ENCODE measurements at places on chromosomes 4 and X.

DNA sequence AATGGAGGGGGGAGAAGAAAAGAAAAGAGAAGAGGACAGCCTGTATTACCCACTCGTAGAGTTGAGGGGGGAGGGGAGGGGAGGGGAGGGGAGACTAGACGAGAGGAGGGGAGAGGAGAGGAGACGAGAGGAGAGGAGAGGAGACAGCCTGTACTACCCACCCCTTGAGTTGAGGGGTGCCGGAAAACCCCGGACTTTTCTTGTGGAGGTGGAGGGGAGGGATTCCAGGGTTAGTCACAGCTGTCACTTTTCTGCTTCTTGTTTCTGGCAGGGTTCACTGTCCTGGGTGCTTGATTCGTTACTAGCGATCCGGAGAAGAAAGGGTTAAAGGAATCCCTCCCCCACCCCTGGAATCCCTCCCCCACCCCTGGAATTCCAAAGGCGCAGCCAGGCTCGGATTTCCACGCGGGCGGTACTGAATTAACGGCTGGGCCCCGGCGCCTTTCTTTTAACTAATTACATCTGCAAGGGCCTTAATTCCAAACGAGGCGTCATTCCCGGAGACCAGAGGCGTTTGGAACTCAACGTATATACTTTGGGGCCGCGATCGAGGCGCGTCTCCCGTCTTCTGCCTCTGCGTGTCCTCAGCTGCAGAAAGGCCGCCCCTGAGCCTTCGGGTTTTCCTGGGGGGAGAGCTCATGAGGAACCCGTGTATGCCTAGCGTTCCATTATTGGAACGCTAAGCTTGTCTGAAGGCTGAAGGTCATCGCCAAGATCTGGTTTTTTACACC, 20.1 kb upstream of the CSF2RA start:
- no peak for DNase-seq

GRCh38 chr4:154732669-154733068, 11.1 kb upstream of the LRAT start:
- no peak for DNase-seq

- DNase-seq: no peak
Observed at GRCh38 chr4:82802911-82803310, 4.3 kb upstream of the SCD5 start.

DNA sequence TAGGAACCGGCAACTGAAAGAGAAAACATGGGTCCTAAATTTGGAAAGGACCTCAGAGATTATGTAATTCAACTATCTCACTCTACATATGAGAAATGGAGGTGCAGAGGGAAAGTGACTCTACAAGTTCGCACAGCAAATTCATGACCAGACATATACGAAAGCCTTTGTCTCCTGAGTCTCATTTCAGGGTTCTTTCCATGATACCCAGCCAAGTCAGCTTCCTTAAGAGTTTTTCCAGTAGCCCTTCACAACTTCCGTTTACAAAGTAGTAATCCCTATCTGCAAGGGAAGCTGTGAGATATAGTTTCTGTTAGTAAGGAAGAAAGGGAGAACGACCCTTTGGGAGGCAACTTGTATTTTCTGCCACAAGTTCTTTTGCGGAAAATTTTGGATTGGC, 110.6 kb downstream of the TEX13A start:
- DNase-seq: no peak

- no peak for DNase-seq
Observed at GRCh38 chr4:70277121-70277520, 34.7 kb downstream of the CSN3 start.

DNA sequence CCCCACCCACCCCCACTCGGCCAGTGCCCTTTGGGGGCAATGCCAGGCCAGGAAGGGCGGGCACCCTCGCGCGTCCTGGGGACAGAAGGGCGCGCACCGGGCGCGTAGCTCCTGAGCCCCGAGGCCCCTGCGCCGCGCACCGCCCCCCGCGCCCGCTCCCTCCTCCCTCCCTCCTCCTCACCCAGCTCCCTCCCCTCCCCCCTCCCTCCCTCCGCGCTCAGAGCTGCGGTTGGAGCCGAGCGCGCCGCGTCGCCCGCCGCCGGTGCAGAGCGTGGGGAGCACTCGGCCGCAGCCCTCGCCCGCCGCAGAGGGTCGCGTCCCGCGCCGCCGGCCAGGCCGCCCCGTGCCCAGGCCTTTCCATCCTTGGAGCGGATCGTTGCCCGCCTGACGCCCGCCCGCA, at the start of gene ATP2B3:
ATP2B3 (plus strand) TSS at position 220 of the 400 bp plus-strand sequence. CDS start 18,606 bp downstream, outside the sequence.
- no peak for DNase-seq

- no peak for DNase-seq
Observed at GRCh38 chrX:67289055-67289499, 254.7 kb upstream of the AR start.

DNA sequence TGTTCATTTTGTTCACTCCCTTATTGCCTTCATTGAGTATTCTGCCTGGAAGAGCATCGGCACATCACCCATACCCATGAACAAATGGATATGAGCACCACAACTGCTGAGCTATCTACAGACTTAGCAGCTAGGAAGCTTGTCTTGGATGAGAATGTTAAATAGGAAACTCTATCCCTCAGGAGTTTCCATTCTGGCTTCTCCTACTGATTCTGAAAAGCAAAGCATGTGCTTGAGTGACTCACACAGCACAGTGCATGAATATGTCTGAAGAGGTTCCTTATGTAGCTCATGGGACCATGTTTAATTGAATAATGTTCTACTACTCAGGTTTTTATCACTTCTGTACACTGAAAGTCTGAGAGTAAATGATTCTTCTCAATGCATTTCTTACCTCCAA, 57.3 kb upstream of the MXRA5 start:
- no peak for DNase-seq

DNA sequence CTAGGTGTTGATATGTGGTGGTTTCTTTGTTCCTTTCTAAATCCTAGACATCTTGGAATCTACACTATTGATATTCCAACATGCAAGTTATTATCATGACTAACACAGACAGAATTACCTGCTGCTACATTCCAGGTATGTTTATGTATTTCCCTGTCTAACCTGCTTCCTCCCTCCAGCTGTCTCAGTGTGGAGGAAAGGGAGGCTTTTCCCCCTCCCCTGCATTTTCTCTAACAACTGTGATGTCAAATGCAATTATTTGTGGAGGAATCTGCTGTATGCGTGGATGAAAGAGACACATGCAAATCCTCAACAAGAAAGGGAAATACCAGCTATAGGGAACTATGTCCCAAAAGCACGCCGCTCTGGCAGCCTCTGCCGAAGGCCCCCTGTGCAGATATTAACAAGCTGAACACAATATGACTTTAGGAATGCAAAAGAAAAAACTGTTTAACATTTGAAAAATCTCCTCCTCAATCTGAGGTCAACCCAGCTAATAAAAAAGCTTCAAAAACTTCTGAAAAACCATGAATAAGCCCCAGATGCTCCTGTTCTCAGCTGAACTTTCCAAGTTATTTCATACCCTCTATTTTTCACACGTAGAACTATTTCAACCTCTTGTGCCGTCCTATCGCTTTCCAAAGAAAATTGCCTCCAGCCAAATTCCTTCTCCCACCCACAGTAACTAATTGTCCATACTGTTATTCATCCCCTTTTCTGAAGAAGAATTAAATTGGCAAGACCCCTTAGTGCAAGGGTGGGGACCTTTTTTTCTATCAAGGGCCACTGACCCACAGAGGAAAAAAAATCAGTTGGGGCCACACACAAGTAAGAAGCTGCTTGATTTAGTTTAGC, 225.1 kb upstream of the GPC4 start:
- DNase-seq: no peak

GRCh38 chr4:143713955-143714625, 13.6 kb upstream of the FREM3 start:
- DNase-seq: no peak

DNA sequence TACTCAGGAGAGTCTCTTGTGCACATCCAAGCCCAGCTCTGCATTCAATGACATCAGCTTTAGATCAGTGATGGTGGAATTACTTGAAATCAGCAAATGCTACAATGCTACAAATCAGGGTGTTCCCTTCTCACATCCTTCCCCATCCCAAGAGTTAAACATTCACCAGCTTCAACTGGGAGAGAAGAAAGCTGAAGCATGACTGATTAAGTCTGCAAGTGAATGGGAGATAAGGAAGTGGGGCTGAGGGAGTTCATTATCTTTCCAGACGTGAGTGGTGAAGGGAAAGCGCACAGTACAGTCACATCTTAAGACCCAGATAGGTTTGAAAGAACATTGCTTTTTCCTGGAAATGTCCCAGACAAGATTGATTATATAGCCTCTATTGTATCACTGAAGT, 26.2 kb upstream of the MAP9 start:
- DNase-seq: no peak

- no peak for DNase-seq
Observed at GRCh38 chr4:12118651-12119213, 690.0 kb upstream of the HS3ST1 start.

DNA sequence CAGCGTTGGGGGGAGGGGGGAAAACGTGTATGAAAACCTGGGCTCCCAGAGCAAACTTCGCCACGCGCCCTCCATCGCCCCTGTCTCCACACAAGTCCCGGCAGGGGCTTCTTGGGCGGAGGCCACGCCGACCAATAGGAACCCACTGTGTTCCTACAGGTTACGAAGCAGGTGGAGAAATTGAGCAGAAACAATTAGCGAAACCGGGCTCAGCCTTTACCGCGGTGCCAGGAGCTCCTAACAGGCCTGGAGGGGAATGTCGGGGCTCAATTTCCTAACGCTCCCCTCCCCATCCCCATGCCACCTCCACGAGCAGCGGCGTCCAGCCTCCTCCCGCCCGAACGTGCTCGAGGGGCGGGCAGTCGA, 589 bp upstream of the KIT start:
- no peak for DNase-seq

DNA sequence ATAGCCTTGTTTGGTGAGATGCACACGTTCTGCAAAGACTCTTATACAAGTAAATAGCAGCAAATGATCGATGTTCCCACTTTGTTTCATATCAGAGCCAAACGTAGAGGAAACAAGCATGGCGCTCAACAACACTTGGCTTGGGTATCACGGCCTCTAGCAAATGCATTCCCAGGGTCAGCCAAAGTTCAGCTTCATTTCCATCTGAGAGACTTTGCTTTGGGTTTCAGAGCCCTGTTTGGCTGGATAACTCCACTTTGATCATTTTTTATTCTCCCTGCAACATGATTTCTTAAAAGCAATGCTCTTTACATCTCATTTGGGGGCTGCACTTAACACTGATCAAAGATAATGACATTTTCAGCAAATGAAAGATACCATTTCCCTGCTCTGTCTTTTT, 199.2 kb upstream of the FAM9B start:
- DNase-seq: no peak

GRCh38 chr4:124321364-124321763, 391.2 kb downstream of the ANKRD50 start:
- DNase-seq: no peak

GRCh38 chrX:136386826-136387225, 86.1 kb downstream of the ADGRG4 start:
- DNase-seq: no peak

DNA sequence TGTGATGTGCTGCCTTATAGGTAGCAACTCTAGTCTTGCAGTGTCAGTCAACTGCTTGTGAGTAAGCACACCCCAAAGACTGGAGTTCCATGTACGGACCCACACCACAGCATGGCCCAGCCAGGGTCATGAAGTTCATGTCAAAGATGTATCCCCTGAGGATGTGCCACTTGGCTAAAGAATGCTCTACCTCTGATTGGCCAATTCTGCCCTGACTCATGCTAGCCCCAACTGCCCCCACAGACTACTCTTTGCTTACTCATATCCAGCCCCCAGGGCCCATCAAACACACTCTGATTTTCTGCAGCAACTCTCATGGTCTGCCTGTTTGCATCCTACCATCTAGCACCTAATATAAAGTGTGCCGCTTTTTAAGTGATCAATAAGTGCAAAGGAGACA, 62.5 kb downstream of the CHRDL1 start:
- DNase-seq: no peak

DNA sequence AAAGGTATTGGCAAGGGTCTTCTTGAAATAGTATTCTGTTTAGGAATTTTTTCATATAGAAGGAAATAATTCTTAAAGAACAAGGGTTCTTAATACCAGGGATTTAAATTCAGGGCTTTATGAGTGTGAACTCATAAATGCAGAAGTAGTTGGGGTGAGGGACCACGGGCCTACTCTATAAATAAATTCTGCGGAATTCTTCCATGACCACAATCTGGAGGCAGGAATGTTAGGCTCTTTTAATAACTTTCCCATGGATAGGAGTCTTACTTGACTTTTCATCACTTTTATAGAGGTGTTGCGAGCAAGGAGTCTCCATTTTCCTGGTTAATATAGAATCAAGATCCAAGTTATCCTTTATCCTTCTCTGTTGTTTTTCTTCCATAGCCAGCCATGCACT, 76.7 kb upstream of the SLC4A4 start:
- no peak for DNase-seq

DNA sequence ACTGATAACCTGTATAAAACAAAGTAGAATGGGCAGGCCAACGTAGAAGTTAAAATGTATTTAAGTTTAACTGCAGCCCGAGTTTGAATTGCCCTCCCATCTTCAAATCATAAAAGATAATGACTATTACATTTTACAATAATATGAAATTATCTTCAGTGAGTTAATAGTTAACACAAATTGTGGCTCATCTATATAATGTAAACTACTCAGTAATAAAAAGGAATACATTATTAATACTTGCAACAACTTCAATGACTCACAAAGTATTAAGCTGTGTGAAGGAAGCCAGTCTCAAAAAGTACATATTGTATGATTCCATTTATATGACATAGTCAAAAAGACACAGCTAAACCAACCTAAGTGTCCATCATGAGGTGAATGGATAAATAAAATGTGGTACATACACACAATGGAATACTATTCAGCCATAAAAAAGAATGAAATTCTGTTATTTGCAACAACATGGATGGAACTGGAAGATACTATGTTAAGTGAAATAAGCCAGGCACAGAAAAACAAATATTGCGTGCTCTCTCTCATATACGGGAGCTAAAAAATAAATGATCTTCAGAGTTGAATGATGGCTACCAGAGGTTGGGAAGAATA, 7.8 kb downstream of the PLRG1 start:
- no peak for DNase-seq

DNA sequence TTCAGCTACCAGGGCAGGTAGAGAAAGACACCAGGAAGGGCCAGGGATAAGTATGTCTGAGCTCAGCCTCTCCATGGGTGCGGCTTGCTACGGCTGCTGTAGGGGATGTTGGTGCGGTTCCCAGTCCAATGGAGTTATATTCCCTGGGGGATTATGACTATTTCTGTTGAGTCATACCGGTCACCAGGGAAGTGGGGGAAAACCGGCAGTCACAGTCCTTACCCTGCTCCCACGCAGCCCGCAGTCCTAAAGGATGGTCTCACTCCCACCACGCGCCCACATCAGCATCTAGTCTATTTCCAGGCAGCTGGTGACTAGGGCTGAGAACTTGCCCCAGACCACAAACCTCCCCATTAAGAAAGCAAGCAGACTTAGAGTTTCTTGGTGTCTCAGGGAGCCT, 191.6 kb downstream of the VEGFC start:
- DNase-seq: no peak

DNA sequence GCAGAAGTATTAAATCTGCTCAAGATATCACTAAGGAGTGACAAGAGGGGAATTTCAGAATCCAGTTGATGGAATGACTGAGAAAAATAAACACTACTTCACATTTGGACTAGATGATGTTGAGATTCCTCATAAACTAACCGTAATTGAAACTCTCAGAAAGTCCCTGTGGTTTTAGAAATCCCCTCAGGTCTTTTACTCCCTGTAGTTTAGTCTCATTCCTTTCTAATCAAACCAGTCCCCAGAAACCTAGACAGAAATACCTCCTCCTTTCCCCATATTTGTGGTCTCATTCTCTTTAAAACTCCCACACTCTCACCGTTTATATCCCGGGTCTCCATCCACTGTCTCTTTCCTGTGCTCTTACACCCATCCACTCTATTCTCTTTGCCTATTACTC, 15.0 kb upstream of the TLR1 start:
- no peak for DNase-seq

All from hippocampal formation (tissue), 2 donors.